ENCODE measurements at places on chromosomes 7 and 10.

DNA sequence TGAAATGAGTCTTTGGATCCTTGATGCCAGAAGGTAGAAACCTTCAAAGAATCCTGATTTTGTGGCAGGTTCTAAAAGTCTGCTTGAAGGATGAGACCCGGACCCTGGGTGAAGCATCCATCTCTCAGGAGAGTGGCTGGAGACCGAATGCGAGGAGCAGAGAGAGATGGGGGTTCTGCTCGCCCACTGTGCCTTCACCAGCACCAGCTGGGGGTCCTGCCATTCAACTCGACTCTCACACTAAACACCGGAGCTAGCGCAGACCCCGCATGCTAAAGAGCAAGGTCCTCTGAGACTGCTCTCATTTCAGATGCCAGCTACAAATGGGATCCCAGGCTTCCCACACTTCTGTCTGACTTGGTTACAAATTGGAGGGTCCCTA lies 218.4 kb downstream of the GLRX3 start:
- DNase-seq, result no peak

- DNase-seq, result no peak
These were observed 181.6 kb upstream of the MGMT start for GRCh38 chr10:129285459-129285858.

GRCh38 chr10:129280908-129281586 lies 186.0 kb upstream of the MGMT start:
- DNase-seq, result no peak

- no peak for DNase-seq
These were observed 72.6 kb downstream of the GLRX3 start for GRCh38 chr10:130208807-130209206.

DNA sequence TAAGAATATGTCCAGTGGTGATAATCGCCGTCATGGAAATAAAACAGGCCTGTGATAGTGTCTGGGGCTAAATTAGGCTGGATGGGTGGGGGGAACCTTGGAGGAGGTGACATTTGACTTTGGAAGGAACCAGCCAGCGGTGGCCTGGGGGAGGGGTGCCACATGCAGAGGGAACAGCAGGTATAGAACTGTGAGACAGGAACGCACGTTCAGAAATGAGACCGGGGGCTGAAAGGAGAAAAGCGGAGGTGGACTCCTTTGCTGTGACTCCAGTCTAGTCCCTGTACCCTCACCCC lies 2.6 kb upstream of the CYP26A1 start:
- no peak for DNase-seq

DNA sequence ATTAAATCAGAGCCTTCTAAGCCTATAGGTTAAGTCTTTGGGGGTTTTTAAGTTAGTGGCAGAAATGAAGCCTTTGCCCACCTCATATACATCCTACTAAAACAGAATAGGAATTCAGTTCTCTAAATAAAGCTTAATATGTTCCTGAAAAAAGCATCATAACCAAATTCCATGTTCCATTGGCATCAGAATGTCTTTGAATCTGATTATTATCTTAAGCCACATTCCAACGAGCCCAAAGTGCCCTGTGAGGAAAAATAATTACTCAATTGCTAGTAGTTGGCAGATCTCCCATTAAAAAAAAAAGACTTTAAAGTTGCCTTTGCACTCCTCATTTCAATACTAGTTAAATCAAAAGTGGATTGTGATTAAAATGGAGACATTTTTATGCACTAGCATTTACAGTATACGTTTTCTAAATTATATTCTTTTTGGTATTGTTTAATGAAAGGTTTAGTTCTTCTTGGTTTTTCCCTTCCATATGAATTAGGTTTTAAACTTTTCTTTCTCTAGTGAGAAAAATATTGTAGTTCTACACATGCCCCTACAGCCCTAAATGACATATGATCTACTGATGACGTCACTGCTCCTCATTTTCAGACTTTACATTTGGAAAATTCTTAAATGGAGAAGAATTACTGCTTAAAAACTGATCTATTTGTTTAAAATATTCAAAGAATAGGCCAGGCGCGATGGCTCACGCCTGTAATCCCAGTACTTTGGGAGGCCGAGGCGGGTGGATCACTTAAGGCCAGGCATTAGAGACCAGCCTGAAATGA lies 54.3 kb upstream of the CABCOCO1 start:
- peak; percentile 49 for DNase-seq

- no peak for DNase-seq
These were observed 35.0 kb downstream of the CCDC146 start for GRCh38 chr7:77157446-77157845.

Measured in A673 (cell line).